Mammary epithelial cell (primary cell): ENCODE measurements at places on chromosomes 11 and 22.

GRCh38 chr11:90846628-90847027, 623.8 kb upstream of the CHORDC1 start:
- DNase-seq: no peak

GRCh38 chr11:117998664-117999353, 12.6 kb downstream of the IL10RA start:
- no peak for DNase-seq

- no peak for DNase-seq
Measured at GRCh38 chr11:101759771-101760450, 154.9 kb upstream of the CEP126 start.

GRCh38 chr11:70104419-70104818, 26.3 kb downstream of the ANO1 start:
- no peak for DNase-seq
